SHP77 treated with DMSO at 0.1 percent for 48 hours (cell line): ENCODE measurements at places on chromosomes 6 and 20.

- no peak for DNase-seq
Measured at GRCh38 chr20:36856691-36857635, 19.0 kb upstream of the TLDC2 start.

- DNase-seq: no peak
Measured at GRCh38 chr6:72810571-72811280, 188.9 kb downstream of the KCNQ5 start.

DNA sequence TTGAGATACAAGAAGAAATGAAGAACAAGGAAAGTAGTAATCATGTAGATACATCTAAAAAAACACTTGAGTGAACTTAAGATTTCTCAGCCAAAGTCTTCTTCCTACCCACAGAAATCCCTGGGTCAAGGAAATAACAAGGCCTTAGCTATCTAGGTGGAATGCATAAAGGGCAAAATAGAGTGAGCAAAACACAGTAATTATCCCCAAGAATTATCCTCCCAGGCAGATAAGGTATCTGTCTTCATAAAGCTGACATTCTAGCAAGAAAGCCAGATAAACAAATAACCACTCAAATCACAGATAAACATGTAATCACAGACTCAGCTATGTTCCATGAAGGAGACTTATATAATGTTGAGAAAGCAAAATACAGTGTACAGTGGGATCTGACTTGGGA lies 136.9 kb upstream of the C6orf118 start:
- no peak for DNase-seq

- no peak for DNase-seq
Measured at GRCh38 chr6:7088076-7088742, 19.6 kb upstream of the RREB1 start.

GRCh38 chr20:11234181-11234580 lies 560.4 kb upstream of the JAG1 start:
- no peak for DNase-seq

DNA sequence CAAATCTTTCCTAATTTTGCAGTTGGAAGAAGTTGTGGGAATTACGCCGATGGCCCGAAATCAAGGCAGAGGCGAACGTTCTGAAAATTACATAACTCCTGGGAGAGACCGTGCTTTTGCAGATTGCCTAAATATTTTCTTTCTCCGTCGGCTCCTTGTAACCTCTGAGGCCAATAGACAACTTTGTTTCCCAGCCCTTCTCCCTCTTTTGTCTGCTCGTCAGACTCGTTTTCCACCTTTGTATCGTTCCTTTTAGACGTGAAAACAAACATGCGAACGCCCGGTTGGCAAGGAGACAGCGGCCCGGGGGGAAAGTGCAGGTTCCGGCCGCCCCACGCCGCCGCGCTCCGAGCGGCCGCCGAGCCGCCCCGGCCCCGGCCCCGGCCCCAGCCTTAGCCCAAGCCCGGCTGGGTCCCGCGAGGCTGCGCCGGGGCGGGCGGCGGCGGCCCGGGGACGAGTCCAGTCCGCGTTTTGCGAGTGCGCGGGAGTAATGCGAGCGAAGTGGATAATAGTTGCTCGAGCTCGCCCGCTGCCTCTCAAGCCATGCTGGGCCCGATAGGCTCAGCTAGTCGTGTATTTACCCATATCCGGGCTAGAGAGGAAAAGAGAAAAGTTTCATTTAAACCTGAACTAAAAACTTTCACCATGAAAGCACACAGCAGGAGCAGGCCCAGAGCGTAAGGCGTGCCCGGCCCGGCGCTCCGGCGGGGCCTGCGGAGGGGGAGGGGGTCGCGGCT lies at the start of gene ARID1B:
Gene ARID1B, plus strand, starts transcription at position 539 of the 737 bp plus-strand sequence. CDS start 303 bp downstream, outside the sequence.
- peak; percentile 56 for DNase-seq

DNA sequence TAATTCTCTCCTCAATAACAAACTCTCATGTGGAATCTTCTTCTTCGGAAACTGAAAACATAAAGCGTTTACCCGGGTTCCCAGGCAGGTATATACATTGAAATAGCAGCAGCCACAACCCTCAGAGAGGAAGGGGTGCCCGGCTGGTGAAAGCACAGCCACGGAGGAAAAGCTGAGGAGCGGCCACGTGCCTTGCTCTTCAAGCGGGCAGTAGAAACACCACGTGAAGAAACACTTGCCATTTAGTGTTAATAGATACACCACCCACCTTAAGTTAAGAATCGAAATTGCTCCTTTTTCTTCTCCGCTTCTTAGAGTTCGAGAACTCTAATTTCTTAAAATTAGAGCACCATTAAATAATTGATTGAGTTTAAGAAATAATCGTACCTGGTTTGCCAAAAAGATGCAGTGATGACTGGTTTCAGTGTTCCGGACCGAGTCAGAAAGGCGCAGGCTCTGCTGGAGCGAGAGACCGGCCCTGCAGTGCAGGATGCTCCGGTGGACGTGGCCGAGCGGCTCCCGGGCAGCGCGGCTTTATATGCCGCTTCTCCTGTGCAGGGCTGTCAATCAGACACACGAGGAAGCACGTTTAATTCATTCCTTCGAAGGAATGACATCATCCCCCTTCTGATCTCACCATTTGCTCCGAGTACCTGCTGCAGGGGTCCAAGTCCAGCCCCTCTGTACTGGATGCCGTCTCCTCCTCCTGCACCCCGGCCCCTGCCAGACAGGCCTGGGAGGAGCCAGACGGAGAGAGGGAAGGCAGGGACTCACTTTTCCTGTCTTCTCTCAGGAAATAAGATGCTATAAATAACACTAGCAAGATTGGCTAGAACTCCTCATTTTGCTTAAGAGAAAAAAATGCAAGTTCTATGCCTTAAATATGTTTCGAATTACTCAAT lies at the start of gene THBS2:
Gene THBS2, minus strand, starts transcription at position 510 of the 902 bp plus-strand sequence. CDS start 3,062 bp downstream, outside the sequence.
- no peak for DNase-seq

DNA sequence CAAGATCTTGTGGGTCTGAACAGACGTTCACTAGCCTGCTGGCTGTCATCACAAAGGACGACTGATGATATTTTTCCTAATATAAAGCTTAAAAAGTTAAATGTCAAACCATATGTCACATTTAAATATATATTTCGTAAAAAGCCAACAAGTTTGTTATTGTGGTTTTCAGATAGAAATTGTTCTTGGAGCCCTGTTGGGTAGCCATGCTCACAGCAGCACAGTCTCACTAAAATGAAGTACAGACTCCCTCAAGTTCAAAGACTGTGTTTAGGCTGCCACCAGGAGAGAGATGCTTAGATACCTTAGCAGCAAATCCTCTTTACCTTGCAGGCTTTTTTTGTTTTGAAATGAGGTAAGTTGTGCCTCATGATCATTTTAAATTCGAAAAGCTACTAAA lies 17.8 kb downstream of the EEF1E1 start:
- no peak for DNase-seq

- DNase-seq: no peak
Measured at GRCh38 chr6:154450498-154450897, 60.0 kb downstream of the CNKSR3 start.

DNA sequence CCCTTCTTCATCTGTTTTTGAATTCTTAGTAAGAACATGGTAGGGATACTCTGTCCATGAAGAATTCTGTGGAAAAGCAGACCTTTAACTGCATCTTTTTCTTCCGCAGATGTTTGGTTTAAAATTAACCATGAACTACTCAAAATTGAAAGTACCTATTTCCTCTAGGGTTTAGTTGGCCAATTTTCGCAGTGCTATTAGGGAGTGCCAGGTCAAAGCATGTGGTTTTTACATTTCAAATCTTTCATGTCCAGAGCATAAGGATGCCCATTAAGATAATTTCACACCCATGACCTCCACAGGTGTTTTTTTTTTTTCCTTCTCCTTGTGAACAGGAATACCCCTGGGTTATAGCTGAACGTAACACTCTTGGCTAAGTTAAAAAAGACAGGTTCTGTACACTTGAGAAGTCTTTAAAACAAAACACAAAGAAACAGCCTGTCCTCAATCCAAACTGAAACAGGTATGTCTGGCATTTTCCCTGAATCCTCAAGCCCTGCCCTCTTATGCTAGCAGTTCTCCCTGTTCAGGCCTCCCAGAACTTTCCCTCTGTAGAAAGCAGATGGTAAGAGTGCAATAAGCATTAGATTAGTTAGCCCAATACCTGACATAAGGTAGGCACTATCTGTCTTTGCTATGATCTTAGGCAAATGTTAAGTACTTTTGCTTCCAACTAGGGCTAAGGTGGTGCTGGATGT lies 67.1 kb downstream of the ELOVL5 start:
- no peak for DNase-seq

DNA sequence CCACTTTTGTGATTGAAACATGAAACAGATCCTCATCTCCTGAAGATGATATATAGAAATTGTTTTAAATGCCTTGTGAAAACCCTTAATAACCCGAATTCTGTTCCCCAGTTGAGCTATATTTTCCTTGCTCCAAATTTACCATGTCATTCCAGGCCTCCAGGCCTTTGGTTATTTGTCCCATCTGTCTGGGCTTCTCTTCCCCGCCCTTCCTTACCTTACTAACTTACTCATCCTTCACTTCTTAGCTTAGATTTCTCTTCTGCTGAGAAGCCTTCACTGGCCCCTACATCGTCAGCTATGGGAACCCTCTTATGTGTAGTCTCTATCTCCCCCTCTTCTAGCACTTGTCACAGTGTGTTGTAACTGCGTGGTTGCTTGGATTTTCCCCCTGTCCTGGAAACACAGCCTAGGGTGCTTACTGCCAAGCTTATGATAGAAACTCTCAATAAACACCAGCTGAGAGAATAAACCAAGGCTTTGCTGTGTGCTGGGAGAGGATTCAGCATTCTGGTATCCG lies 68.6 kb downstream of the SGK1 start:
- no peak for DNase-seq

DNA sequence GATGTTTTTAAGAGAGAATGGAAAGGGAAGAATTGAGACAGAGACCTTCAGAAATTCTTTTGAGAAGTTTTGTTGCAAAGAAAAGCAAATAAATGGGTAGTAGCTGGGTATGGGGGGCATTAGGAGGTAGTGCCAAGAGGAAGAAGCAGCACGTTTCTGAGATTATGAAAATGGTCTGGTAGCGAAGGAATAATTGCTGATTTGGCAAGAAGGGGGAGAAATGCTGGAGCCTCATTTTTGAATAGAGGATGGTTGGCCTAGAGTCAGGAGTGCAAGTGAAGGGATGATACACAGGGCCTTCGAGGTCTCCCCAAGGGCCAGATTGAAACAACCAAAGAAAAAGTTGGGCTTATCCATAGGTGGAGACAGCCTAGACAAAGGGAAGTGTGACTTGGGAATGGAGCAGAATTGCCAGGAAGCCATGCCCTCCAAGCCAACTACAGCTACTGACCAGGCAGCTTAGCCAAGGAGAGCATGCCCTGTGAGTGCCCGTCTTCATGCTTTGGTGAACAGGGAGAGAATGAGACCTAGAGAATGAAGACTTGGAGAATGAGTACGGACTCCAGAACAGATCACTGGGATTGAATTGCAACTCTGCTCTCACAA lies 14.2 kb upstream of the TBC1D7 start:
- DNase-seq: no peak

DNA sequence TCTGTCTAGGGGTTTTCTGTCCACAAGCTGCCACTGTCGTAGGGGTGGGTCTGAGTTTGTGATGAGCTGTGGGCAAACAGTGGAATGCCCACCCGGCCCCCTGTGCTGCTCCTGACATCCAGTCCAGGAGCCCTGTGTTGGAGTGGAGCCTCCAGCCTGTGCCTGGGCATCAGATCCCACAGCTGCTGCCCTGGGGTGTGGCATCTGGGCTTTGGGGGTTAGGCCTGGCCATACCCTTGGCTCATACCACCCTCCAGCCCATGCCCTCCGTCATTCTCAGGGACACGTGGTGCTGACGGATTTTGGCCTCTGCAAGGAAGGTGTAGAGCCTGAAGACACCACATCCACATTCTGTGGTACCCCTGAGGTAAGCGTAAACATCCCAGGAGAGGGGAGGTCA lies 12.9 kb downstream of the SGK2 start:
- DNase-seq: no peak
